Renal cortex interstitium (tissue), 15 donors: ENCODE measurements at places on chromosomes 12 and 14. TPM values are rescaled to one million over a fixed set of nuclear protein-coding genes. Genes with fewer than 3 reads are reported as not detected.

CAPS2 gene
- 8.2 TPM for polyA plus RNA-seq

- no peak for DNase-seq
Observed at GRCh38 chr14:20733684-20734429, 11.8 kb upstream of the EDDM3A start.

DNA sequence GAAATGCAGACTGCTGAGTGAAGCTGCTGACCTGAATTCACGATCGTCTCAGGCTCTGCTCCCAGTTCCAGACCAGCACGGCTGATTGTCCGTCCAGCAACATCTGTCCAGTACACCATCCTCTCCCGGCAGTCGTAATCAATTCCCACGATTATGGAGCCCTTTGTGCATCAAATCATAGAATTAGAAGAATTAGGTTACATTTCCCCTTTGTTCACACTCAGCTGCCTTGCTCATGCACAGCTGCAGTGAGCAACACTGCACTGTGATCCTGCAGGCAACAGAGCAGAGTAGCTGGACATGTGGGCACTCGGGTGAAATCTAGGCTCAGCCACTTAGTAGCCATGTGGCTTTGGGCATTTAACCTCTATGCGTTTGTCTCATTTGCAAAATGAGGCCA, 22.2 kb downstream of the RTRAF start:
- DNase-seq: no peak

GRCh38 chr14:61343471-61343870, 22.1 kb downstream of the PRKCH start:
- no peak for DNase-seq

- peak; percentile 21 for DNase-seq
Observed at GRCh38 chr12:24596768-24597388, 352.0 kb downstream of the BCAT1 start.

GRCh38 chr14:99518441-99519346, 37.5 kb downstream of the CCNK start:
- peak; percentile 53 for DNase-seq

GRCh38 chr14:89032086-89032649, 207.7 kb downstream of the TTC8 start:
- DNase-seq: no peak

DNA sequence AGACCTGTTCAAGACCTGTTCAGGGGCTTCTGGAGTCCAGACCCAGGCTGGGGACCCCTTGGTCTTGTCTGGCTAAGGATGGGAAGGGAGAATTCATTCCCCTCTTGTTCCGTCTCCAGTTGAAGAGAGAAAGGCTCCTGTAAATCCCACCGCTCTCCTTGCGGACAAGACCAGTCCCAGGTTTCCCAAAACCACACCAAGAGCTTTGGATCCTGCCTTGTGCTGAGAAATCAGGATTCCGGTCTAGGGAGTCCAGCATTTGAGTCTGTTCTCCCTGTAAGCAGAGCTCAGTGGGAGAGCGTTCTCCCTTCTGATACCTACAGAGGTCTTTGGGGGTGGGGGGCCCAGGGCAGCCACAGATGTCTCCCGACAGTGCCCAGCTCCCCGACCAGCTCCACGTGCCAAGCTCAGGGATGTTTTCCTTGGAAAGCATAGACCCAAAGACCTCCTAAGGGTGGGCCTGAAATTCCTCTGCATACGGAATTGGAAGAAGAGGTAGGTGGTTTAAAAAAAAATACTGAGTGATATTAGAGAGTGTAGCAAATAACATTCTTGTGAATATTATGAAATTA, 1.9 kb downstream of the HOXC13 start:
- no peak for DNase-seq

DNA sequence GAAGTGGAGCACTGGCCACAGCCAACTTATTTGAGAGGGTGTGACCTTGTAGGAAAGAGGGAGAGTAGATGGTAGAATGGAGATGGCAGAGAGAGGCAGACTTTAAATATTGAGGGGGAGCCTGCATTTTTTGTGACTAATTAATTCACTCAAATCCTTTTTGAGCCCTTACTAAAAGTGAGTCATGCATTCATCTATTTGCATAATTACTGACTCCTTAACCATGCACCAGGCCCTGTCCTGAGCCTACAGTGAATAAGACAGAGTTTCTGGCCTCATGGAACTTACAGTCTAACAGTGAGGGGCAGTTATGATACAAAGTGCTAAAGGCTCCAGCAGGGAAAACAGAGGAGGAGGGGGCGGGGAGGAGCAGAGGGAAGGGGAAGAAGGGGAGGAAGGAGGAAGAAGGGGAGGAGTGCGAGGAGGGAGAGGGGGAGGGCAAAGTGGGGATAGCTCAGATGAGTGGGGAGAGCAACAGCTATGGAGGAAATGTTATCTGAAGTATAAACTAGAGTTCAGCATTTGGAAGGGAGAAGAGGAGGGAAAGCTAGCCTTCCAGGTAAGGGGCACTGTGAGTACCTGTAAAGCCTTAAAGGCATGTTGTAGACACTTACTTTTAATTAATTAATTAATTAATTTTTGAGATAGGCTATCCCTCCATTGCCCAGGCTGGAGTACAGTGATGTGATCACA, 7.5 kb upstream of the CTDSP2 start:
- DNase-seq: no peak

DNA sequence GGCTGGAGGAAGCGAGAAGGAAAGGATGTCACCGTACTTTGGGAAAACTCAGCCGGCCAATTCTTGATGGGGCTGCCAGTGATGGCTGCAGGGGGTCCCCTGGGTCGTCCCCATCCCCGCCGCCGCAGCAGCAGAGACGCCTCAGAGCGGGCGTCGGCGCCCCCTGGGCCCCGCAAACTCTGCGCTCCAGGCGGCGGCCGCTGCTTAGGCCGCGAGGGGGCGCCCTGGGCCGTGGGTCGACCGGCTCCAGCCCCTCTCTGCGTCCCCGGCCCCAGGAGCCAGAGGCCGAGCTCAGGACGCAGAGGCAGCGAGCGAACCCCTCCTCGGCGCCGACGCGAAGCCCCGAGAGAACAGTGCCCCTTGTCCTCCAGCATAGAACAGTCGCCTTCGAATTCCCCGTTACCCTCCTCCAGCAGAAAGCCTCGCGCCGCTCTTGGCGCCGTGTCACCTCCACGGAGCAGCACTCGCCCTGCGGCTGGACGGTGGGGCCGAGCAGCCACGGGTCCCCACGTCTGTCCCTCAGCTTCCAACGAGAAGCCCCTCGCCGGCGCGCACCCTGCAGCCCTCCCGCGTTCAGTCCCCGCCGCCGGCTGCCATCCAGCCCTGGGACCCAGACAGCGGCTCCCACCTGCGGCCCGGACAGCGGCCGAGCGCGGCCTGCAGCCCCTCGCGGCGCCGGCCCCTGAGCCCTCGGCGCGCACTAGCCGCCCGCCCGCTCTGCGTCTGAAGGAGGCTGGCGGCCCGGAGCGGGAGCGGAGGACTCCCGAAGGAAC, 106.6 kb downstream of the PRICKLE1 start:
- DNase-seq: peak; percentile 74

DNA sequence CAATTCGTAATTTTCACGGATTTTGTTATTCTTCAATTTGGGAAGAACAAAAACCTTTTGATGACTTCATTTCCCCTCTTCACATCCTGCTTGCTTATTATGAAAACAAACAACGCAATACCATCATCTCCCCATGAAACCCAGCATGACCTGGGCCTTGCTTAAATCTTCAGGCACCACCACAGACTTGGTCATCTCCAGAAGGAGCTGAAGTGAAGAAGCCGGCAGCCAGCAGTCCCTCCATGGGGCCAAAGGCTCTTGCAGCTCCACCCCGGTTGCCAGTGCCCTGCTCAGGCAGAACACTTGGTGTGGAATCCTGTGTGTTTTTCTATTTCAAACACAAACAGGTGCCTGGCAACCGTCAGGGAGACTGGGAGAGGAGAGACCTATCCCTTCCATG, 982.9 kb upstream of the TMEM132C start:
- DNase-seq: no peak

DNA sequence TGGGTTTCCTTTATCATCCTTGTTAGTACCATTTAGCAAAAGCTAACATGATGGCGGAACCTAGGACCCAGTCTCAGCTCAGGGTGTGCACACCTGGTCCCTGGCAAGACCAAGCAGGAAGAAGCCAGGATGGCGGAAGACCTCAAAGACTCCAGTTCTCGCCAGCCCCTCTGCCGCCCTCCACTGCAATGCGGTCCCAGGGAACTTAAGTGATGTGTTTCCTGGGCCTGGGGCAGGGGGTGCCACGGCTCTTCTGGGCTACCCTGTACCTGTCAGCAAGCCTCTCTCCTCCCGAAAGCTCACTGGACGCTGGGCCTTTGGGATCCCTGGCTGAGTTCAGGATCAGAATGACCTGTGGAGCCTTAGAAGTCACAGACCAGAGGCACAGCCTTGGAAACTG, 71.3 kb downstream of the FBXL14 start:
- DNase-seq: no peak

DNA sequence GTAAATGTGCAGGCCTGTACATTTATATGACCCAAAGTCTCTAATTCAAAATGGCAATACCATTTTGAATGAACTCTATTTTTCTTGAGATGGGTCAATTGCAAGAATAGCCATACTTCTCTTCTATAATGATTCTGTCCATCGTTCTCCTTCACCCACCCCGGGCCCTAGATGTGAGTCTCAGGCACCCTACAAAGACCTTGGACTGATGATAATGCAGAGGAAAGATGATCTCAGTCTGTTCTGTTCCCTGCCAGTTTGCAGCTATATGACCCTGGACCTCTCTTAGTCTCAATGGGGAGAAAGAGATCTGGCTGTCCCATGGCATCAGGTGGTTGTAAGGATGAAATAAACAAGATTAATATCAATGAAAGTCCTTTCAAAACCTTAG, 30.1 kb downstream of the VCPKMT start:
- DNase-seq: no peak
